Femur (tissue), 1 donor: ENCODE measurements at places on chromosomes 2 and 18.

- no peak for DNase-seq
Observed at GRCh38 chr2:166932032-166932431, 43.8 kb downstream of the XIRP2 start.

DNA sequence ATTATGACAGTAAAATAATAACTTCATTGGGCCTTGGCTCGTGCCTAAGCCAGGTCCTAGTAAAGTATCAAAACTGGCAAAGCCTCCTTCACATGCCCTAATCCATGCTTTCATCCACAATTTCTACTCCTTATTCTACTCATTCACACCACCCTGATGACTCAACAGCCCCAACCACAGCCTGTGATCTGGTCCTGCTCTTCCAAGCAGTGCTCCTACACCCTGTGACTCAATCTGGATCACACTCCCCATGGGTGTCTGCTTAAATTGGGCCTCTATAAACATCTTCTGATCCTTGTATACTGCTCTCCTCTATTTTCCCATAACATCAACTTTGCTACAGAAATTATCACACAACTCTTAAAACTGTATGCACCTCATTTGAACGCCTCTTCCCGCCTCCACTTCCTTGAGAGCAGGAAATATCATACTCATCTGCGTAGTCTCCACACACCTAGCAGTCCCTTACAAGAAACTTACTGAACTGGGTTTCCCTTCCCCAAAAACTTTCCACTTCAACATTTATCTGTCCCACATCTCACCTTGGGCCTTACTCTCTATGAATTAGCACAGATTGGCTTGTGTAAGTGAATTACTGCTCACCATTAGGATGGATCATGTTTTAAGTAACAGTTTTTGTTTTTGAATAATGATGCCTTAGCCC, 15.9 kb downstream of the GTF3C3 start:
- DNase-seq: no peak

- DNase-seq: no peak
Observed at GRCh38 chr2:130852521-130853115, 15.9 kb downstream of the ARHGEF4 start.

DNA sequence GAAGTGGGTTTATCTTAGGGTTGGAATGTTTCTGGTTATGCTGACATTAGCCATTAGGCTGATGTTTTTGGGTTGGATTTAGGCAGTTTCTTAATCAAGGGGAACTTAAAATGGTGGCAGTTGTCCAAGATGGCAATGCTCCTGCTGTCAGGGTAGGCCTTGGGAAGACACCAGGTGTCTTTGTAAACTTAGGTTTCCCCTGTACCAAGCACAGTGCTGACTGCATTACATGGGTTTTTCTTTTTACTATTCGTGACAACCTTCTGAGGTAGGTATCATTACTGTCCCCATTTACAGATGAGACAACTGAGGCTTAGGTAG, 528 bp upstream of the ATG16L1 start:
- no peak for DNase-seq

DNA sequence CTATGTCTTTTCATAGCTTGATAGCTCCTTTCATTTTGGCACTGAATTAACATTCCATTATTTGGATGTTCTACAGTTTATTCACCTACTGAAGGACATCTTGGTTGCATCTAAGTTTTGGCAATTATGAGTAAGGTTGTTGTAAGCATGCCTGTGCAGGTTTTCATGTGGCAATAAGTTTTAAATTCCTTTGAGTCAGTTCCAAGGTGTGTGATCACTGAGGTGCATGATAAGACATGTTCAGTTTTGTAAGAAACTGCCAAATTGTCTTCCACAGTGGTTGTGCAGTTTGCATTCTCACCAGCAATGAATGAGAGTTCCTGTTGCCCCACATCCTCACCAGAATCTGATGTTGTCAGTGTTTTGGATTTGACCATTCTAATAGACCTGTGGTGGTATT, 24.2 kb downstream of the XDH start:
- no peak for DNase-seq

DNA sequence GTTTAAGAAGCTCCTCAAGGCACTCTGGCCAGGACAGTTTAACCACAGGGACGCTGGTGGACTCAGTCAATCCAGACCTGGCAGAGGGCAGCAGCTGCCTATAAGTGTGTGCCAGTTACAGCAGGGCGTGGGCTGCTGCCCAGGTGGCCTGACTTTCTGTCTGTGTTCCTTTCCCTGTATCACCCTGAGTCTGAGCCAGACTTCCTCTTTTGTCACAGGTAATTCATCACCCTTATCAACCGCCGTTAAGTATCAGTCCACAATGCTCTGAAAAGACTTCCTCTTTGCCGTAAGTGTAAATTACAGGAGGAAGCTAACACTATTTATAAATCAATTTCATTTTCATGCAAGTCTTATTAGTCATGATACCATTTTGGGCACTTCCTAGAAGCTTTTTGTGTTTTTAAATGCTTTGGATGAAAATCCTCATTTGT, 7.0 kb downstream of the LPIN1 start:
- DNase-seq: no peak
